ENCODE measurements at places on chromosomes 5 and 9.

GRCh38 chr5:14109771-14110170 lies 33.4 kb upstream of the TRIO start:
- no peak for DNase-seq

DNA sequence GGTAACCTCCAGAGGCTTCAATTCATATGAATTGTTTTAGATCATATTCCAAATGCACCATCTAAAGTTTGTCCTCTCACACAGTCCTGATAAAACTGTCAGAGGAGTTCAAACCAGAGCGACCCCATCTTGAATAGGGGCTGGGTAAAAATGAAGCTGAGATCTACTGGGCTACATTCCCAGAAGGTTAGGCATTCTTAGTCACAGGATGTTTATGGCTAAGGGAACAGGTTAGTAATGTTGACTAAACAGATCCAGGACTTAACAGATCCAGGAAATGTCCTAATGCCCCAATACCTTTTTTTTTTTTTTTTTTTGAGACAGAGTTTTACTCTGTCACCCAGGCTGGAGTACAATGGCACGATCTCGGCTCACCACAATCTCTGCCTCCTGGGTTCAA lies 192.6 kb upstream of the PRDM9 start:
- no peak for DNase-seq

GRCh38 chr5:161400583-161400982 lies 145.9 kb downstream of the GABRB2 start:
- no peak for DNase-seq

DNA sequence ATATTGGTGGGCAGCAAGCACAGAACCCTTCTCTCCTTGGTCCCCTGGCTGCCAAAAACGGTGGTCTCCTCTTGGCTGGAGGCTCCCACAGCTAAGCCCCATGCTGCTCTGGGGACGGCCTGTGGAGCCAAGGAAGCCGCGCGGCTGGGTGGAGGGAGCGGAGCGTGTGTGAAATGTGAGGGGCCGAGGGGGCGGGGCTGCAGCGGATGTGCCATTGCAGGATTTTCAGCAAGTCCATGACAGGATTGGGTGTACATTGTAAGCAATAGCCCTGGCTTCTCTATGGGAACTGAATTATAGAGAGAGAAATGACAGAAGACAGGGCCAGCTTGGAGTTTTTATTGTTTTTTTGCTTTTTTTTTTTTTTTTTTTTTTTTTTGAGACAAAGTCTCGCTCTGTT lies 336.5 kb downstream of the DIRAS2 start:
- no peak for DNase-seq

GRCh38 chr9:127393645-127394044 lies 3.3 kb upstream of the SLC2A8 start:
- no peak for DNase-seq

DNA sequence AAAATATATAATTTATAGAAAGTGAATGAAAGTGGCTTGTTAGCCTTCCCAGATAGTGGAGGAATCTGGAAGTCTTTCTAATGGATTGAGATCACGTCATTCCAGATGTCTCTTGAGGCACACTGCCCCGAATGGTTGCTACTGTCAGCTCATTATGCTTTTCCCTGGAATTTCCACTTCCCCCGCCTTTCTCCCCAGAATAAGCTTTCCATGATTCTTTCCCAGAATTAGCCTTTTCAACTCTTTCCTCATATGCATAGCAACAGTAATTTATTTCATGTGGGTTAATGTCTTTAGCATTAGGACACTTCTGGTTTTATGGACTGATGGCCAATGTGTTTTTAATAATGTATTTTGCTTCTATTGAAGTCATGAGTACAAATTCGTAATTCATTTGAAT lies 81.5 kb downstream of the PALM2AKAP2 start:
- no peak for DNase-seq

DNA sequence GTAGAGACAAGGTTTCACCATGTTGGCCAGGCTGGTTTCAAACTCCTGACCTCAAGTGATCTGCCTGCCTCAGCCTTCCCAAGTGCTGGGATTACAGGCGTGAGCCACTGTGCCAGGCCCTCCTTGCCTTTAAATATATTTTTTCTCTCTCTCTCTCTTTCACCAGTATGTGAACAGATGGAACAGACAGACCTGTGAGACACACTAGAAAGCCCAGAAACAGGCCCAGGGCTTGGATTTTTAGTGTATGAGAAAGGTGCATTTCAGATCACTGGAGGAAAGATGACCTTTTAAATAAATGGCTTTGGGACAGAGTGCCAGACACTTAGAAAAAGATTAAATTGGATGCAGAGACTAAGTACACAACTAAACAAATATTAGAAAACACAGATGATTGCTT lies 3.1 kb downstream of the RASGEF1C start:
- no peak for DNase-seq

- no peak for DNase-seq
Measured at GRCh38 chr5:161344234-161344633, 202.3 kb downstream of the GABRB2 start.

Measured in CD4-positive, alpha-beta T cell treated with Interferon gamma for 1 hour (primary cell).